ENCODE measurements at places on chromosomes 16 and 17.

DNA sequence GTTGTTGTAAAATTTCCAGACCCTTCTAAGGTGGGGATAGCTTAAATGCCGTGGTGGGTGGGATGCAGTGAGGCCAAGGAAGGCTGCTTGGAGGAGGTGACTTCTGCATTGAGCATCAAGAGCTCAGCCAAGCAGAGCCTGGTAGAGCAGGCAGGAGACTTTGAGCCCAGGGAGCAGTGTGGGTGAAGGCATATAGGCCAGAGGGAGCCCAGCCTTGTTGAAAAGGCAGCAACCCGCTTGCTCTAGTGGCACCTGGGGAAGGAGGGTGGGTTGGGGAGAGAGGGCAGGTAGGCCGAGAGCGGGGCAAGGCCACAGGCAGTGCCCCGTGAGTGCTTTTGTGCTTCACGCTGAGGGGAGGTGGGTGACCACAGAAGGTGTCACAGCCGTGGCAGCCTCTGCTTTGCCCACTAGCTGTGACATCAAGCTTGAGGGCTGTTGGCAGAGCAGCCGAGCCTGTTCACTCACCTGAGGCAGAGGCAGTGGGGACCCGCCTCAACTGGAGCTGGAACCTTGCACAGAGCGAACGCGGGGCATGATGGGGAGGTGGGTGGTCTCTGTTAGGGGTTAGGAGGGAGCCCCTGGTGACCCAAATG is 56.1 kb downstream of the IRF8 start:
- DNase-seq, result no peak

- no peak for DNase-seq
Observed at GRCh38 chr17:1942666-1943435, 82.3 kb downstream of the RTN4RL1 start.

DNA sequence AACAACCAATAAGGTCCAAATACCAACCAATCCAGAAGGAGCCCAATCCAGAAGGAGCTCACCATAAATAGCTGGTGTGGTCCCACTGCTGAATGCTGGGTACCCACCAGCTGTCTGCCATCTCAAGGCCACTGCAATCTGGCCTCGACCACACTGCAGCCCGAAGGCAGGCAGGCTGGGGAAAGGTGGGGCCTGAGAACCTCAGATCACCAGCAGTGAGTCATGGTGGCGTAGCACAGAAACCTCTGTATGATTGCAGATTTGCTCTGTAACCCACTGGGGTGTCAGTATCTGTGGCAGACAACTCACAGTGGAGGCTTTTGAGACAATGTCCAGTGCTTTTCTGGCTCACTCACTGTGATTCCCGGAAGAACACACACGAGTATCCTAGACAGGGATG is 14.7 kb upstream of the CMTR2 start:
- DNase-seq, result no peak

GRCh38 chr17:70076831-70077230 is 1.8 kb downstream of the KCNJ16 start:
- no peak for DNase-seq

DNA sequence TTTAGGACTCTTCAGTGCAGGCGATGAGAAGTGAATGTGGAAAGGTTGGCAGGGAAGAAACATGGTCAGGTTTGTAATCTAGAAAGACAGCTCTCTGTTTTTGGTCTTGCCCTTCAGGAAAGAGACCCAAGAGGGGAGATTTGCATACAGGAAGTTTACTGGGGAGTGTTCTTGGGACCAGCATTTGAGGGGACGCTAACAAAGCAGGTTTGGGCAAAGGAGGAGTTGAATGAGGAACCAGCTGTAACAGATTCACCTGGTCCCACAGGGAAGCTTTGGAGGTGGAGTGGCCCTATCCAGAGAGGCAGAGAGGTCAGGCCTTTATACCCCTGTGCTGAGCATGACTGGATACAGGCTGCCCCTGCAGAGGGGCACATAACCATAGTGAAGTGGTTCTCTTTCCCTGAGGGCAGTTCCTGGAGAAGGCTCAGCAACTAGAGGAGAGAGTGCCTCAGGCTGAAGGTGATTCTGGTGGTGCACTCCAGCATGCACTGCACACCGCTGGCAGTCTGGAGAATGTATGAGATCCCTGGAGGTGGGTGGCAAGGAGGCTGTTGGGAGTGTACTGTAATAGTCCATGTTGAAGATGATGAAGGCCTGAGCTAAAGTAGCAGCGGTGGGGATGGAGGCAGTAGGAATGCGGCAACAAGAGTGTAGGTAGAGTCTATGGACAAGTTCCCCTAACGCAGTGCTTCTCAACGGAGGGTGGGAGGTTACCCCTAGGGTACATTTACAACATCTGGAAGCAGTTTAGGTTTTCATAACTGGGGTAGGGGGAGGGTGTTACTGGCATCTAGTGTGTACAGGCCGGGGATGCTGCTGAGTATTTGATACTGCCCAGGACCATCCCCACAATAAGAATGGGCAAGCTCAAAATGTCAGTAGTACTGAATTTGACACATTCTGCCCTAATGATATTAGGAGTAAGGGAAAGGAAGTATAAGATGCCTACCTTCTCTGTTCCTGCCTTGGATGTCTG is 37.2 kb downstream of the MAP2K6 start:
- no peak for DNase-seq

DNA sequence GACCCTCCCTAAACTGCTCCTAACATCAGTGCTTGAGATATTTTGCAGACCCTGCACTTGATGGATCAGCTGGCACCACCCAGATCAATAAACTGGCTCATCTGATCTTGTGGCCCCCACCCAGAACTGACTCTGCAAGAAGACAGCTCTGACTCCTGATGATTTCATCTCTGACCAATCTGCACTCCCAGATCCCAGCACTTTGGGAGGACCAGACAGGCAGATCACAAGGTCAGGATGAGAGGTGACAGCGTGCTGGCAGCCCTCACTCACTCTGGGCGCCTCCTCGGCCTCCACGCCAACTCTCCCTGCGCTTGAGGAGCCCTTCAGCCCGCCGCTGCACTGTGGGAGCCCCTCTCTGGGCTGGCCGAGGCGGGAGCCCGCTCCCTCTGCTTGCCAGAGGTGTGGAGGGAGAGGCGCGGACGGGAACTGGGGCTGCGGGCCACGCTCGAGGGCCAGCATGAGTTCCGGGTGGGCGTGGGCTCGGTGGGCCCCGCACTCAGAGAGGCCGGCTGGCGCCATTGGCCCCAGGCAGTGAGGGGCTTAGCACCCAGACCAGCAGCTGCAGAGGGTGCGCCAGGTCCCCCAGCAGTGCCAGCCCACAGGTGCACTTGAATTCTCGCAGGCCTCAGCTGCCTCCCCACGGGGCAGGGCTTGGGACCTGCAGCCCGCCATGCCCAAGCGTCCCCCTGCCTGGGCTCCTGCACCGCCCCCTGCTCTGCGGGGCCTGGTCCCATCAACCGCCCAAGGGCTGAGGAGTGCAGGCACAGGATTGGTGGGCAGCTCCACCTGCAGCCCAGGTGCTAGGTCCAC is 2.4 kb upstream of the C16orf54 start:
- DNase-seq, result no peak

GRCh38 chr16:87100306-87101058 is 216.7 kb downstream of the C16orf95 start:
- DNase-seq, result no peak

GRCh38 chr16:84845496-84846002 is 25.8 kb downstream of the CRISPLD2 start:
- no peak for DNase-seq

DNA sequence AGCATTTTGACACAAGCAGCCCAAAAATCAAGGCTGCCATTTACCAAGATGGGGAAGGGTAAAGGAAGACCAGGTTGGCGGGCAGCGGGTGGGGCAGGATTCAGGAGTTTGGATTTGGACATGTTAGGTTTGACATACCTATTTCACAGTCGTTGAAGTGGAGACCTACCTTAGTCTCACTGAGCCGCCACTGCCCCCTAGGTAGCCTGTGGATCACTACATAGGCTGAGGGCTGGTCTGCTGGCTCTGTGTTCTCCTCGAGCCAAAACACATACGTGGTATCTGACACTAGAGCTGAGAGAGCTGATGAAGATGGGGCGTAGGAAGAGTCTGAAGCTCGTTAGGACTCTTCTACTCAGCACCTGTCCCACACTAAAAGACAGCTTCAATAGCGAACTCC is 115.1 kb downstream of the HIC1 start:
- DNase-seq, result peak; percentile 51

DNA sequence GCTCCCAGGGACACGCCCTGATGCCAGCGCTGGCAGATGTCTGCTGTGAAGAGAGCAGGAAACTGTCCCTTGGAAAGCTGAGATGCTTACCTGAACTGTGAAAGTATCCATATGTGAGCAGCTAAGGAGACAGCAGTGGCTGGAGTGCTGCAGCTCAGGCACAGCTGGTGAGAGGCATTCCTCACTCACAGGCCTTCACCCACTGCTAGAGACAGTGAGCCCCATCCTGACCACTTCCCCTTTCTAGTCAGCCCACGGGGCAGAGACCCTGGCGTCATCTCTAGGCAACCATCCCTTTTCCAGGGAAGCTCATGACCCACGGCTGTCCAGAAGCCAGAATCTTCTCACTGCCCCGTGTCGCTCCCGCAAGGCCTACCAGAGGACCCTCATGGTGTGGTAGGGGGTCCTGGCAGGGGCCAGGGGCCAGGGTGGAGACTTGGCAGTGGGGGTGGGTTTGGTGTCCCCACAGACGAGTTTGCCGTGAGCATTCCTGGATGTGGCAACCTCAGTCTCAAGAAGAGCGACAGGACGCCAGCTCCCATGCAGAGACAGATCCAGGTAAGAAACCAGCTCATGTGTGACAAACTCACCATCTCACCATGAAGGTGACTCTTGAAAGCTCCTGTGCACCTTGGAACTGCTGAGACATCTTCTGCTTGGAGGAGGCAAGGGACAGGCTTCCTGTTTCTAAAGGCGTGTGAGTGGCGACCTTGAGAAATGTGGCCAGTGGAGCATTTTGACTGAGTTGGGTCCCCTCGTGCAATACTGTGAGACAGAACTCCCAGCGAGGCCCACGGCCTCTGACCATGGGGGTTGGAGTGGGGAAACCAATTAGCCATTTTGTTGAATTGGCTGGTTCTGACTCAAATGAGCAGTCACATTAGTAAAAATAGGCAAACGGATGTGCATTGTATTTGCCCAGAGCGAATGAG is at the start of gene SCIMP:
TSS of gene SCIMP (minus strand) at position 216 of the 932 bp plus-strand sequence. CDS start at position 111, 105 bp downstream.
- no peak for DNase-seq

- DNase-seq, result no peak
Observed at GRCh38 chr16:53220585-53220984, 165.8 kb downstream of the CHD9 start.

DNA sequence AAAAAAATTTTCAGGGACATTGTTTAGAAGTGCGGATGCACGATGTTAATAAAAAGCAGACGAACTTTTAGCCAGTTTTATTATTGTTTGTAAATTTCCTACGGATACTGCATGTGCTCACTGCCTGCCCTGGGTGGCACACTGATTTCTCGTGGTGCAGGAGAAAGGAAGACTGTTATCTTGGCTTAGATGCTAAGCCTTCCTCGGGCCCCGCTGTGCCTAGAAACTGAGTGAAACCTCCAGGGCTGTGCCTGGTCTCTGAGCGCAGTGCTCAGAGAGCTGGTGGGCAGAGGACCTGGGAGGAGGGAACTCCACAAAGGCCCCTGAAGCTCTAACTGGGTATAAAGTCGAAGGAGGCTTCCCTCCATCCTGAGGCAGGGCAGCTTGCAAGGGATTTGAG is 35.4 kb upstream of the TNRC6C start:
- no peak for DNase-seq

GRCh38 chr16:1425616-1426370 is 5.1 kb upstream of the PERCC1 start:
- DNase-seq, result no peak

GRCh38 chr17:68035131-68035522 is 408 bp upstream of the KPNA2 start:
- DNase-seq, result peak; percentile 95

GRCh38 chr17:21689604-21690003 is 2.7 kb upstream of the KCNJ18 start:
- no peak for DNase-seq
